ENCODE measurements at places on chromosomes 2 and 18.
A peak's percentile ranks its signal among the peaks of the same experiment; 100 is the strongest.

DNA sequence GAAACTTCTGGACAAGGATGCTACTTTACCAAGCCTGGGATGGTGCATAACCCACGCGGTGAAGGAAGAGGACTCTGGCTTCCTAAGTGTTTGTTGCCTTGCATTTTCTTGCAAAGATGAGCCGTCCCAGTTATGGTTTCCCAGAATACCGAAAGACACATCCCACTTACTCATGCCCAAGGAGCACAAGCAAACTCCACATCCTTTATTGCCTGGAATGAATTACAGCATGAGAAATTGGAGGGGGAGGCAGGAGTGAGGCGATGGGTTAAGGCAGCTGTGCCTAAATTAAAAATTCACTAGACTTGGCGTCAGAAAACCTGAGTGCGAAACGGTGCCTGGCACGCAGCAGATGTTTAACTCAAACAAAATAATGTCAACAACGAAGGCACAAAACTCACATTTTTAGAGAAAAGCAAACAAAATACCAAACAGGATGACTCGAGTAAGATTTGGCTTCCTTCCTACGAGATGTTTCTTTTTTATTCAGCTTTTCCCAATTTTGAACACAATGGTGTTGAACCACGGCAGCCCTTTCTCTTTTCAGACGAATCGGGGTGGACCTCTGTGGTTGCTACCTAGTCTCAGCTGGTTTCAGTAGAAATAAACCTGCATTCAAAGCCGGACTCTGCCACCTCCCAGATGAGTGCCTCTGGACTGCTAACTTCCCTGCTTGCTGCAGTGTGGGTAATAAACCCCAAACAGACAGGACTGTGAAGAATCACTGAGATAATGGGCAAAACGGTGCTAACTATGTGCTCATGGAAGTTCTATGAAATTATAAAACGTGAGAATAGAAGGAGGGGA lies 100.3 kb upstream of the NCK2 start:
- DNase-seq, result peak; percentile 27

- no peak for DNase-seq
Observed at GRCh38 chr18:6414723-6415417, at the start of gene L3MBTL4. TSS of gene L3MBTL4 (minus strand) at chr18:6414911. CDS start at chr18:6311625, 103,286 bp downstream.

DNA sequence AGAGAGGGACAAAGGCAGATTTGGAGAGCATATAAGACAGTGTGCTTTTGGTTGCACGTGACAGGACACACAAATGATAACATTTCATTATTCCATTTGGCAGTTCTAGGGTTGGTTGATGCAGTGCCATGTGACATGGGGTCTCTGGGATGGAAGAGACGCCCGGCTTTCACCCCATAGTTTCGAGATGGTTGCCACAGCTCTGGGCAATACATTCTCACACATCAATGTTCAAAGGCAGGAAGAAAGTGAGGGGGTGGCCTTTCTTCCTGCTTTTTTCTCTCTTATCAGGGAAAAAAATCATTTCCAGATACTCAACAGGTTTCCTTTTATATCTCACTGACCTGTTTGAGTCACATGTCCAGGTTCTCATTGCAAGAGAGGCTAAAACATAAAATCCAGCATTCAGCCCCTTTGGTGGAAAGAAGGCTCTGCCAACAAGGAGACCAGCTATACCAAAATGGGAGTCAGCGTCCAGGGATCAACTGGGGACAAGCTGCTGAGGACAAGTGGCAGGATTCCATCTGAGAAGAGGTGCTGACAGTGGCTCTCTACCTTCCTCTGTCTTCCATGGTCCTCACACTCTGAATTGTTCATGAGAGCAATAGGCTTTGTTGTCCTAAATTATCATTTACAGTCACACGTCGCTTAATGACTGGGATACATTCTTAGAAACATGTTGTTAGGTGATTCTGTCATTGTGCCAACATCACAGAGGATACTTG lies 29.1 kb upstream of the ANKRD44 start:
- DNase-seq, result no peak

DNA sequence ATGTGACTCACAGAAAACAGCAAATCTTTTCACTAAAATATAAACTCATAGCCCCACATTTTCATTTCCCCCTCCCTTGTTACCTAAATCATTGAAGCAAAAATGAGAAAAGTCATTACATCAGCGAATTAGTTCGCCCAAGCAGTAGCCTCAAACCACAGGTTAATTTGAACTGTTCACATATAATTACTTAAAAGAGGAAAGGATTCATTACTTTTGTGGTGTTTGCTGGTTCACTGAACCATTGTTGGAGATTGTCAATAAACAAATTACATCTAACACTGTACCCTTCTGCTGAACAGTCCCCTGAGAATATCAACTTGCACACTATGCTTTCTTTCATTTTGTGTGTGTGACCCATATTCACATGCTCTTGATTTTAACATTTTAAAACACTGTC lies 238.7 kb downstream of the ERBB4 start:
- no peak for DNase-seq

DNA sequence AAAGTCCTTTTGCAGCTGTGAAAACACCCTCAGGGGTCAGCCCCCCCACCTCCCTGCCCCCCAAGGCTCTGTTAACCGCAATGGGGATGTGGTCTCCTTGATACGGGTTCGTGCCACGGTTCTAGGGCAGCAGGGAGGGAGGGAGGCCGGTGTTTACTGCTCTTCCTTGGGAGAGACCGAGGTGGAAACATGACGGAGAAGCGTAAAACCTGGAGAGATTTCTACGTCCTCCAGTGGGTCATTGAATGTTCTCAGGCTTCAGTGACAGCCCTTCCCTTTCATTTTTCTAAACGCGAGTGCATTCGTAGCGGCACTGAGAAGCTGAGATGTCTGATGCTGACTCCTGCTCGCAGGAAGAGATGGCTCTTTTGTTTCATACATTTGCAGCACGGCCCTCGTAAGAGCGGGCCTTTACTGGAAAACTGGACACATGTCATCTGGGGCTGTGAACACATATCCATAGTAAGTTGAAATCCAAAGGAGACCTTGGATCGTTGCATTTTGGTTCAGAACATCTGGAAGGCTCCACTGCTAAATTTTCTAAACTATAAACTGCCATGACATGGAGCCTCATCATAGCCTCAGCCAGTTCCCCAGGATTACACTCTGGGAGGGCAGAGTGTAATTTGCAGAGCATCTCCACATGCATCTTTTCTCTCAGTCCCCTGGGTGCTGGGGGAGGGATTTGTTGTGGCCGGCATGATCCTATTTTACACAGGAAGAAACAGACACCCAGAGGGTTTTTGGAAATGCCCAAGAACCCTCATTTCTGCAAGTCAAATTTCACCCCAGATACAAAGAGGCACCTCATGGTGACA lies 40.6 kb upstream of the HDAC4 start:
- peak; percentile 12 for DNase-seq

DNA sequence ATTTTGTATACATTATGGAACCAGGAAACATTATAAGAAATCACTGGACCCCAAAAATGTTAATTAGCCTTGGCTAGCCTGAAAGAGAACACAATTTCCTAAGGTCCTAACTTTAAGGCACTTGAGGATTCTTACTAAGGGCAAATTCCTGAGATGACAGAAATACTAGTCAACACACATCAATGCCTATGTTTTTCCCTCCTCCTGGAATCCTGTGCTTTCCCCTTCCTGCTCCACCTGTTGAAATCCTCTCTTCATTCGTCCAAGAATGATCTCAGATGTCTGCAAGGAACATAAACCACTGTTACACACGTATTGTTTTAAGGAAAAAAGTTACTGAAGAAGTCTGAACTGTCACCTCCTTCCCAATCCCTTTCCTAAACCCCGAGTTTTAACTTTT lies 21.2 kb upstream of the DARS1 start:
- DNase-seq, result no peak

- DNase-seq, result no peak
Observed at GRCh38 chr2:29097569-29097968, 17.6 kb upstream of the CLIP4 start.

DNA sequence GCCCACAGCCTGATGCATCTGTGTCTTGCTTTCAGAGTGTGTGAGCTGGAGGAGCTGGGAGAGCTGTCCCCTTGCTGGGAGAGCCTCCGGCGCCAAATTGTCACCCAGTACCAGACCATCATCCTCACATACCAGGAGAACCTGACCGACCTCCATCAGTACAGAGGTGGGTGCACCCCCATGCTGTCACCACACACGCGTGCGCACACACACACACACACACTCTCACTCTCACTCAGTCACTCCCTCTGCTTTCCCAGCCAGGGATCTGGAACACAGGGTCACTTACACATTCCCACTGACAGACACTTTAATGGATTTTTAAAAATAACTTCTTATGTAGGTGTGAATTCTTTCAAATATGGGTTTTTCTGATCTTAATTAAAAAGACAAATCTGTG lies 64.5 kb downstream of the COA5 start:
- DNase-seq, result no peak

GRCh38 chr2:96143848-96144480 lies 1.3 kb downstream of the DUSP2 start:
- no peak for DNase-seq

- peak; percentile 68 for DNase-seq
Observed at GRCh38 chr2:45439788-45440773, 171.0 kb downstream of the SRBD1 start.

GRCh38 chr2:200862532-200863000 lies 1.9 kb downstream of the CLK1 start:
- peak; percentile 47 for DNase-seq

GRCh38 chr2:85695121-85695520 lies 963 bp downstream of the GNLY start:
- DNase-seq, result no peak

- DNase-seq, result no peak
Observed at GRCh38 chr2:55936351-55936750, 12.8 kb upstream of the EFEMP1 start.

GRCh38 chr2:235868645-235869044 lies 299.5 kb downstream of the GBX2 start:
- DNase-seq, result no peak

DNA sequence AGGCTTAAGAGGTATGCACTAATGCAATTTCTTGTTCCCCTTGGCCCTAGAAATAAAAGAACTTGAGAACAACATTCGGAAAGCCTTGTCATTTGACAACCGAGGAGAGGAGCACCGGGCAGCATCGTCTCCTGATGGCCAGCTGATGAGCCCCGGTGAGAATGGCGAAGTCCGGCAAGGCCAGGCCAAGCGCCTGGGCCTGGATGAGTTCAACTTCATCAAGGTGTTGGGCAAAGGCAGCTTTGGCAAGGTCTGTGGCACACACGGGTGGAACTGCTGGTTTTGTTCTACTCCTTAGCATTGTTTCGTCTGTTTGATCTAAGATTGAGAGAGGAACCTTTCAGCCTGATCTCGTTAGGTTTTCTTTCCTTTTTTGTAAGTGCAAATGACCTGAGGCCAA lies 289.8 kb upstream of the EPAS1 start:
- DNase-seq, result no peak

- DNase-seq, result peak; percentile 38
Observed at GRCh38 chr2:39380525-39381150, 56.4 kb downstream of the MAP4K3 start.

GRCh38 chr2:46171411-46171953 lies 125.7 kb upstream of the EPAS1 start:
- peak; percentile 74 for DNase-seq

DNA sequence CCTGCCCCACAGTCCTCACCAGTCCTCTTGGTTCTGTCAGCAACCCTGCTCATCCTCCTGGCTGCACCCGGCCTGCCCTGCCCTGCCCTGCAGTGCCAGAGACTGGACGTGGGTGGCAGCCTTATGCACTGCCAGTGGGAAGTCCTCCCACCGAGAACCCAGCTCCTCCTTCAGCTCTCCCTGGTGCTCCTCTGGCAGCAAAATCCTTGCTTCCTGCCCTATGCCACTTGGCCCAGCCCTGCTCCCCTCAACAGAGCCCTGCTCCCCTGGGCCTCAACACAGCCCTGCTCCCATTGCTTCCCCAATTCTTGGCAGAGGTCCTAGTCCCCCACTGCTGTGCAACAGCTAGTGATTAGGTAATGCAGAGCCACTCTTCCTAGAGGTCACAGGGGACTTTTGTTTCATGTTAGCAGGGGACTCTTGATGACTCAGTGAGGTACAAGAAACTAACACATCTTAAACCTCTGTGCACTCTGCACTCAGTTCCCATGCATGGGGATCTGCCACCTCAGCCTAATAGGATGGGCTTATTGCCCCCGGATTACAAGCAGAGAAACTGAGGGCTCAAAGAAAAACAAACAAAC lies 58.0 kb upstream of the EDAR start:
- DNase-seq, result peak; percentile 3

DNA sequence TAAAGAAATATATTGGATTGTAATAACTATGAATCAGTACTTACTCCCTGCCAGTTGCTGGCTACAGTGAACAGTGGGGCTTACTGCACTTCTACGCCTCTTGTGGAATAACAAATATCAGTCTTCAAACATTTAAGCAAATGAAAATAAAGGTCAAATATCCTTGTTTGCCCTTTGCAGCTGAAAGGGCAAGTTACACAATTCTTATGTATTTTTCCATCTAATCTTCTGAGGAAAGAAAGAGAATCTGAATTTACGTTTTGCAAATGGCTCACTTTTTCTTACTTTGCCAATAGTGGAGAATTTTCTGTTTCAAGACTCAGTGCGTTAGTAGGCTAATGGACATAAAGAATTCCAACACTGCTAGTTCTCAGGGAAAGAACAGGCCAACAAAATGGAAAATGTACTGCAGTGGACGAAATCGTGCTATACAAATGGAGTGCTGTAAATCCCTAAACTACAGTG lies 157.2 kb upstream of the TMEM200C start:
- DNase-seq, result no peak

GRCh38 chr2:205461169-205461568 lies 221.1 kb upstream of the NRP2 start:
- no peak for DNase-seq

GRCh38 chr2:221130431-221130830 lies 441.7 kb downstream of the EPHA4 start:
- no peak for DNase-seq

DNA sequence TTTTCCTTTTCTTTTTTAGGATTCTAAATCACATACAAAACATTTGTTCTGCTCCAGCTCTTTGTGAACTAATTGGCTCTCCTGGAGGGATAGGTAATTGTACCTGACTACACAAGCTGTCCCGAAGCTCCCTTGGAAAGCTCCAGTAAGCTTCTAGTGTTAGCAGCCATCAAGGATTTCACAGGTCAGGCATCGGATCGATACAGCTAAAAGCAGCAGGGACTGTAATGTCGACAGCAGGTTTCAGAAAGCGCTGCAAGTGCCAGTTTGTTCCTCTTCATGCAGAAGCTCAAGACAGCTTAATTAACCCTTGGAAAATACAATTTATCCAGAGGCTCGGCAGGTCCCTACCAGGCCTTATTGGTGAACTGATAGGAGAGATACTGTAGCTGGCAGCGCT lies 87.2 kb upstream of the VRK2 start:
- DNase-seq, result no peak

DNA sequence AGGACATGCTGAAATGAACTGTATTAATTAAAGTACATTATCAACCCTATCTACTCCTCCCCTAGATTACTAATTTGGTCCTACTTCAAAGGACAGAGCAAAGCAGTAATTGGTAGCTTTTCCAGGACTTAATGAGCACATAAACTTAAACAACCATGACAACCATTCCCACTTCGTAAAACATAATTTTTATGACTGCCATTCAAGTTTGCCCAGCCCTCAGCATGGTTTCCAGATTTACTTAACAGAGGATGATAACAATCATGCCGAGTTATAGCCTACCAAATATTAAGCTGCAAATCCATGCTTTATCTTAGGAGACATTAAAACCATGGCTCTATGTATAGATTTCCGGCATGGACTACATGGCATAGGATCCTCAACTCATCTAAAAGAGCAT lies 401.1 kb upstream of the CHAC2 start:
- DNase-seq, result no peak
